Natural killer cell (primary cell): ENCODE measurements at places on chromosomes 7 and 10. TPM values are rescaled to one million over a fixed set of nuclear protein-coding genes. Genes with fewer than 3 reads are reported as not detected.

The ITIH5 gene
- total RNA-seq, result not detected

The HOGA1 gene
- total RNA-seq, result not detected

The GOLGA7B gene
- 4.1 TPM for total RNA-seq

The CCDC7 gene
- total RNA-seq, result 39.0 TPM

The PDE1C gene
- not detected for total RNA-seq

The FBXO24 gene
- total RNA-seq, result 0.88 TPM

The PRXL2A gene
- total RNA-seq, result 1.3 TPM

The ACBD7 gene
- 0.48 TPM for total RNA-seq

DNA sequence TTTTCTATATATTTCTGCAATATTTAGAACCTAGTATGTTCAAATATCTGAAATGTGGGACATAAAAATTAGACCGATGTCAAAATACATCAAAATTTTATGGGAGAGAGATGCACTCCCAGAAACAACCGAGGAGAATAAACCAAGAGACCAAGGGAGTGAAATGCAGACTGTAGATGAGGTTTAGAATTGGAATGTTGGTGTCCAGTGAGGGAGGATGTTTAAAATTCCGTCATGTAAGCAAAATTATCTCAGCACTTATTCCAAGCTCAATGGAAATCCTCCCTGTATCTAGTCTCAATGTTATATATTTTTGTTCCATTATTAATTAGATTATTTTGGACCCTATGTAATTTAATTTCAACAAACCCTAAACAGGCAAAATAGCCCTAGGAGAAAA, 61.9 kb upstream of the MAGI2 start:
- no peak overlapping the region for H3K27ac ChIP-seq
- H3K36me3 ChIP-seq, result no peaks in the 10 kb centered on the region
- no peaks in the 10 kb centered on the region for H3K4me1 ChIP-seq
- no peak overlapping the region for H3K4me3 ChIP-seq

GRCh38 chr10:119493155-119493554, 49.4 kb downstream of the RGS10 start:
- H3K4me1 ChIP-seq, result peaks cover 29% of the 10 kb centered on the region
- no peaks in the 10 kb centered on the region for H3K36me3 ChIP-seq
- no peak overlapping the region for H3K27ac ChIP-seq
- H3K4me3 ChIP-seq, result no peak overlapping the region
- no peak for DNase-seq
- no peaks in the 10 kb centered on the region for H3K27me3 ChIP-seq

- no peak overlapping the region for H3K27ac ChIP-seq
- H3K4me1 ChIP-seq, result no peaks in the 10 kb centered on the region
- no peaks in the 10 kb centered on the region for H3K27me3 ChIP-seq
- H3K36me3 ChIP-seq, result no peaks in the 10 kb centered on the region
- no peak for DNase-seq
Observed at GRCh38 chr7:35356495-35356894, 102.6 kb upstream of the TBX20 start.

GRCh38 chr7:48350515-48350914, 179.3 kb downstream of the ABCA13 start:
- DNase-seq, result no peak
- H3K4me3 ChIP-seq, result no peak overlapping the region
- H3K27me3 ChIP-seq, result no peaks in the 10 kb centered on the region
- no peaks in the 10 kb centered on the region for H3K36me3 ChIP-seq
- H3K4me1 ChIP-seq, result no peaks in the 10 kb centered on the region
- no peak overlapping the region for H3K27ac ChIP-seq

GRCh38 chr7:114901771-114902170, 20.1 kb upstream of the MDFIC start:
- no peak overlapping the region for H3K27ac ChIP-seq
- no peak overlapping the region for H3K4me3 ChIP-seq
- no peaks in the 10 kb centered on the region for H3K27me3 ChIP-seq
- no peaks in the 10 kb centered on the region for H3K4me1 ChIP-seq
- H3K36me3 ChIP-seq, result no peaks in the 10 kb centered on the region

DNA sequence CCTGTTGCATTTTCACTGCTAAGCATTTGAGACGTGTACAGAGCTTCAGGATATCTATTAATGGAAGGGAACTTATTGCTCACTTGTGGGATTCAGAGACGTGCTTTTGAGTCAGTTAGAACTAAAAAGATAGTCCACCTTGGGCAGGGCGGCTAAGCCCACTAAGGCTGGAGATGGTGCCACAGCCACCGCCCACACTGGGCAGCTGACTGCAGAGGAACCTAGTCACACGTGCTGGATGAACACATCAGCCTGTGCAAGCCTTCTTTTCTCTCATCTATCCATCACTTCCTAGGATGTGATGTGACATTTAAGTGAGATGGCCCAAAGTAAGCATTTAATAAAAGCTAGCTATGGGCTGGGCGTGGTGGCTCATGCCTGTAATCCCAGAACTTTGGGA, 78.0 kb downstream of the PTPRE start:
- H3K27me3 ChIP-seq, result no peaks in the 10 kb centered on the region
- H3K4me3 ChIP-seq, result no peak overlapping the region
- H3K4me1 ChIP-seq, result no peaks in the 10 kb centered on the region
- no peak overlapping the region for H3K27ac ChIP-seq

DNA sequence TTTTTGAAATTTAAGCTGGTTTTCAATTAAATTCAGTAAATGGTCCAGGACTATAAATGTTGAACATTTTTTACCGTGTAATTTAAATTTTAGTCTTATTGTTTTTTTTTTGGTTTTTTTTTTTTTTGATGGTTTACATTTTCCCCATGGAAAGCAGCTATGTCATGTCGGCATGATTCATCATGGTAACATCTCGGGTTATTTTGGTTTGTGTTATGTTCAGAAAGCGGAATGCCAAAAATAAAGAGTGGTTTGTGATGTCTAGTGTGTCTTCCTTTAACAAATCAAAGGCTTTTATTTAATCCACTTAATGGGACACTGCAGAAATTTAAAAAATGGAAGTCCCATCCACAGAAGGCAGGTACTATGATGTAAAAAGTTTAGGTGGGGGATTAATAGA, 58.5 kb downstream of the TRUB1 start:
- no peak for DNase-seq
- H3K4me1 ChIP-seq, result no peaks in the 10 kb centered on the region
- H3K36me3 ChIP-seq, result no peaks in the 10 kb centered on the region
- H3K27ac ChIP-seq, result no peak overlapping the region

- H3K4me1 ChIP-seq, result no peaks in the 10 kb centered on the region
- no peaks in the 10 kb centered on the region for H3K27me3 ChIP-seq
- no peak overlapping the region for H3K4me3 ChIP-seq
- no peak for DNase-seq
- H3K36me3 ChIP-seq, result no peaks in the 10 kb centered on the region
Observed at GRCh38 chr7:158052381-158053060, 535.1 kb downstream of the PTPRN2 start.

- peaks cover 3% of the 10 kb centered on the region for H3K4me1 ChIP-seq
- no peak overlapping the region for H3K4me3 ChIP-seq
- H3K27me3 ChIP-seq, result no peaks in the 10 kb centered on the region
- no peak for DNase-seq
- H3K27ac ChIP-seq, result no peak overlapping the region
Observed at GRCh38 chr7:32515890-32516550, 20.7 kb downstream of the AVL9 start.

- DNase-seq, result no peak
- no peak overlapping the region for H3K4me3 ChIP-seq
- no peak overlapping the region for H3K27ac ChIP-seq
- H3K27me3 ChIP-seq, result no peaks in the 10 kb centered on the region
Observed at GRCh38 chr7:48781752-48782151, 142.6 kb upstream of the CDC14C start.

DNA sequence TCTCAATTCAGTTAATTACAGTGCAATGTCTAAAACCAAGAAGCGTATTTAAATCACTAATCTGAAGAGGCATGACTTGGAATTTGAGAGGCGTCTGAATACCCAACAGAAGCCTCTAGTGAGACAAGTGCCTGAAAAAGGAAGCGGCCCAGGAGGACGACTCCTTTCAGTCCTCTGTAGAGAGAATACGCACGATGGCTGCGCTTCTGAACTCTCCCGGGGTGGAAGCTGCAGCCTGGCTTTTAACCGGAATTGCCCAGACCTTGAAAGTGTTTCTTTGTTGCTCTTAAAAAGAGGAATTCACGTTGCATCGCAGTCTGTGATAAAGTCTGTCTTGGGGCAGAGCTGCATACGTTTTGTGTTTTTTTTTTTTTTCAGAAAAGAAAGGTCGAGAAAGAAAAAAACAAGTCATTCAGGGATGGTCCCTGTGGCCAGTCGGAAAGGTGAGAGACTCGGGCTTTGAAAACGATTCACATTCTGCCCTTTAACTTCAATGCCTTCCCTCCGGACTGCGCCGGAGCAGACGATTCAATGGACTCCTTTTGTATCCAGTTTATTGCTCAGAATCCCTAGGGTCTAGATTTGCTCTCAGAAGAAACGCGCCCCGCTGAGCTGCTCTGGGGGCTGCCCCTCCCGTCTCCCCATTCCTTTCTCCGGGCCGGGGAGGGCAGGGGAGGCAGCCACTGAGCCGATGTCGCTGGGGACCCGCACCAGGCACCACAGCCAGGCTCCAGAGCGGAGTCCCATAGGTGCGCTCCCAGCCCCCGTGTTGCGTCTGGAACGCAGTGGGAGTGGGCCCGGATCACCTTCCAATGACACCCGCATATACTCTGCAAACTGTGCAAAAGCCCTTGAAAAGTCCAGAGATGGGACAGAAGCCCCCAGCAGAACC, 994 bp upstream of the PTF1A start:
- no peaks in the 10 kb centered on the region for H3K36me3 ChIP-seq
- DNase-seq, result no peak
- no peak overlapping the region for H3K27ac ChIP-seq
- peaks cover 25% of the 10 kb centered on the region for H3K27me3 ChIP-seq
- no peaks in the 10 kb centered on the region for H3K4me1 ChIP-seq

DNA sequence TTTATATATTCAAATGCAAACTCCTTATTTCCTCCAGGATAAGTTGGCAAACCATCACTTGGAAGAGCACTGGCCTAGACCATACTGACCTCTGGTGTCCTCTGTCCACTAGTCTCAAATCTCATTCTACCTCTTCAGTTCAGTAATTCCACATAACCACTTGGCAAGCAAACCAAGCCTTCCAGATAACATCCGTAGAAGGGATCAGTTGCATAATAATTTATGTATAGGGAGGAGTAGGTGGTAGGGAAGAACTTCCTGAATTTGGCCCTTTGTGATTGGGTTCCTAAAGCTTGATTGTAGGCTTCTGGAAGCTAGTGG, 55.0 kb downstream of the WAC start:
- no peak for DNase-seq
- no peak overlapping the region for H3K4me3 ChIP-seq
- H3K27ac ChIP-seq, result no peak overlapping the region
- peaks cover 3% of the 10 kb centered on the region for H3K4me1 ChIP-seq
- no peaks in the 10 kb centered on the region for H3K27me3 ChIP-seq
